ENCODE measurements at places on chromosomes 5 and 9. TPM values are rescaled to one million over a fixed set of nuclear protein-coding genes. Genes with fewer than 3 reads are reported as not detected.
A peak's percentile ranks its signal among the peaks of the same experiment; 100 is the strongest.

- H3K4me1 ChIP-seq, result peaks cover 9% of the 10 kb centered on the region
- H3K36me3 ChIP-seq, result no peaks in the 10 kb centered on the region
- H3K27me3 ChIP-seq, result peaks cover 23% of the 10 kb centered on the region
These were observed 65.6 kb downstream of the RALGPS1 start for GRCh38 chr9:126980231-126980630.

GRCh38 chr5:76818844-76819831 lies at the start of gene F2RL1:
TSS of gene F2RL1 (plus strand) at chr5:76819030. CDS start at chr5:76819183, 153 bp downstream.
- DNase-seq, result peak; percentile 94
- H3K36me3 ChIP-seq, result peaks cover 5% of the 10 kb centered on the region
- no peaks in the 10 kb centered on the region for H3K27me3 ChIP-seq

- no peak overlapping the region for H3K4me3 ChIP-seq
- H3K4me1 ChIP-seq, result peaks cover 5% of the 10 kb centered on the region
- H3K27me3 ChIP-seq, result no peaks in the 10 kb centered on the region
- H3K36me3 ChIP-seq, result peaks cover 16% of the 10 kb centered on the region
- no peak overlapping the region for H3K27ac ChIP-seq
These were observed 595.2 kb downstream of the RAB3C start for GRCh38 chr5:59178071-59178470.

- peaks cover 20% of the 10 kb centered on the region for H3K4me1 ChIP-seq
- no peak overlapping the region for H3K27ac ChIP-seq
- no peak for DNase-seq
- H3K36me3 ChIP-seq, result no peaks in the 10 kb centered on the region
- H3K4me3 ChIP-seq, result peak overlapping the region; percentile 93
These were observed 3.2 kb upstream of the NR4A3 start for GRCh38 chr9:99818500-99818899.

RGS3 gene
- total RNA-seq, result 32.1 TPM

GRCh38 chr9:138022121-138022741 lies 144.6 kb downstream of the CACNA1B start:
- H3K36me3 ChIP-seq, result no peaks in the 10 kb centered on the region
- no peak for DNase-seq
- H3K27me3 ChIP-seq, result no peaks in the 10 kb centered on the region
- no peaks in the 10 kb centered on the region for H3K4me1 ChIP-seq

PCDHGB7 gene
- 1.2 TPM for total RNA-seq

All from MCF 10A (cell line).